Glutamatergic neuron (in vitro differentiated cells): ENCODE measurements at places on chromosomes 16 and 17.

- no peak for DNase-seq
These were observed 72.0 kb downstream of the ABCC6 start for GRCh38 chr16:16151315-16151714.

DNA sequence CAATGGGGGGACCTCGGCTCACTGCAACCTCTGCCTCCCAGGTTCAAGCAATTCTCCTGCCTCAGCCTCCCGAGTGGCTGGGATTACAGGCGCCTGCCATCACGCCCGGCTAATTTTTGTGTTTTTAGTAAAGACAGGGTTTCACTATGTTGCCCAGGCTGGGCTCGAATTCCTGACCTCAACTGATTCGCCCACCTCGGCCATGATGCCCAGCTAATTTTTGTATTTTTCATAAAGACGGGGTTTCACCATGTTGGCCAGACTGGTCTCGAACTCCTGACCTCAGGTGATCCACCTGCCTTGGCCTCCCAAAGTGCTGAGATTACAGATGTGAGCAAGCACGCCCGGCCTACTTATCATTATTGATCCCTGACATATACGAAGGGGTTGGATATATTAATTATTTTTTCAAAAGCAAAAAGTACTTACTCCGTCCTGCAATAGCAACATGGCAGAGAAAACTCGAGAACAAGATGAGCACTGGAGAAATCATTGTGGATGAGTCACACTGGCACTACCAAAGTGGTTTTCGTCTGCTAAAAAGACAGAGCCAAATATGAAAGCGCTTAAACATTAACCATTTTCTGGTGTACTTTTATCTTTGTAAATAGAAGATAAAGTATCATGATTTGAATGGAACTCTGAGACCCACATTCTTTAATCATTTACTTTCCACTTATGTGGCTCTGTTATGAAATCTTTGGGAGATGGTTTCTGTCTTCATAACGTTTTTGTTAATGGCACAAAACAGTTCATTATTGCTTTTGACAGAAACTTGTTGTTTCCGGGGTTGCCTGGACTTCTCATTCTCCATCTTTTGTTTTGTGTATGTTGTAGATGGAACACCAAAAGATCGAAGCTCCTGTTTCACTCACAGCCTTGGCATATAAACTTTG is at the start of gene APOH:
APOH (minus strand) TSS at position 529 of the 896 bp plus-strand sequence; CDS start at position 493, 36 bp downstream.
- DNase-seq, result no peak

DNA sequence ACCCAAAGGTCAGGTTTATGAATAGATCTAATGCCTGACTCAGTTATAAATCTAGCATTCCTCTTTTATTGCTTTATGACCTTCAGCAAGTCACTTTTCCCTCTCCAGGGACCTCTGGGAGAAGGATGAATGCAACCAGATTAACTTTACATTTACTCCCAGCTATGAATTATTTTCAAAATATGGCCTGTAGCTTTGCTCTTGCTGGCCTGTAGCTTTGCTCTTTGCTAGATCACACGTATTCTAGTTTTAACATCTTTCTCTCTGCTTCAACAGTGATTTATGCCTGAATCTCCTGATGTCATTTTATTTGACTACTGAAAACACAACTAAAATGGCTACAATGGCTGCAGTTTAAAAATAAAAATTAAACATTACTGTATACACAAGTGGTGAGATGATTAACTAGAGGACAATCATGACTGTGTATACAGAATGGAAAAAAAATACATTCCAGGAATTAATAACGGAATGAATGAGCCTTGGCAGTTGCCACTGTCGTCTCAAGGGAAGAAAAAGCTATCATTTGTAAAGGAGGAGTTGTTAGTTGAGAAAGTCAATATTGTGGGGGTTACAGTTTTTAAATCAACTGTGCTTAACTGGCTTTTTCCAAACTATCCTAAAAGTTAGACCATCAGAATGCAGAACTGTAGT is 434.5 kb upstream of the GOT2 start:
- DNase-seq, result no peak

DNA sequence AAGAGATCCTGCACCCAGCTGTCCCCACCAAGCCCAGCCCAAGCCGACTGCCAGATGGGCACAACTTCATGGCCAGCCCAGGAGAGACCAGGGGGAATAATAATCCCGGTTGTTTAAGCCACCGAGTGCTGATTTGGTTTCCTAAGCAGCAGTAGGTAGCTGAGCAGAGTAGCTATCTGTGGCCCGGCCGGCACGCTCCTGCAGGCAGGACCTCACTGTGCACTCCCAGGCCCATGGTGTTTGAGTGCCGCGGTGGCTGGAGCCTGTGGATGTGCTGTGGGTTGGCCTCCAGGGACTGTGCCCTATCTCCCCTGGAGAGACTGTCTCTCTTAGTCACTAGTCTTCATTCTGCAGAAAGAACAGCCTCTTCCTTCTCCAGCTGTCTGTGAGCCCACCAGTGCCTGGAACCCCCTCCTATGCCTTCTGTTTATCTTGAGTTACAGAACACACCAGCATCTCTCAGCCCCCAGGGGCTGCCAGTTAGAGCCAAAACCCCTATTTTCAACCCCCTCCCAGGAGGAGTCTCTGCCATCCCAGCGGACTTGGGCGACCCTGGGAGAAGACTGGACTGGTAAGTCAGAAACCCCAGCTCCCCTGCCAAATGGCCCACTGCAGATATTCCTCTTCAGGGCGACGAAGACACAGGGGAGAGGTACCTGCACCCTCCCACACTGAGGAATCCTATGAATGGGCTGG is 152.0 kb downstream of the SDK2 start:
- DNase-seq, result peak; percentile 45

- no peak for DNase-seq
These were observed 664.6 kb upstream of the CA10 start for GRCh38 chr17:52823155-52823554.

DNA sequence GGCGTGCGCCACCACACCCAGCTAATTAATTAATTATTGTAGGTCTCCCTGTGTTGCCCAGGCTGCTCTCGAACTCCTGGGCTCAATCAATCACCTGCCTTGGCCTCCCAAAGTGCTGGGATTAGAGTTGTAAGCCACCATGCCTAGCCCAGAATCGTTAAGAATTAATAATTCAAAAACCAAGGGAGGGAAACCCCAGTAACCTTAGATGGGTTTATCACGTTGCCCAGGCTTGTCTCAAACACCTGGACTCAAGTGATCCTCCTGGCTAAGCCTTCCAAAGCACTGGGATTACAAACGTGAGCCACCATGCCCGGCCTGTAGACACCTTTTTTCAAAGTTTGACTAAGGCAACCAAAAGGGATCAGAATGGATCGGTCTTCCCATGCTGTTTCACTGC is 21.6 kb downstream of the CD300LF start:
- DNase-seq, result no peak

DNA sequence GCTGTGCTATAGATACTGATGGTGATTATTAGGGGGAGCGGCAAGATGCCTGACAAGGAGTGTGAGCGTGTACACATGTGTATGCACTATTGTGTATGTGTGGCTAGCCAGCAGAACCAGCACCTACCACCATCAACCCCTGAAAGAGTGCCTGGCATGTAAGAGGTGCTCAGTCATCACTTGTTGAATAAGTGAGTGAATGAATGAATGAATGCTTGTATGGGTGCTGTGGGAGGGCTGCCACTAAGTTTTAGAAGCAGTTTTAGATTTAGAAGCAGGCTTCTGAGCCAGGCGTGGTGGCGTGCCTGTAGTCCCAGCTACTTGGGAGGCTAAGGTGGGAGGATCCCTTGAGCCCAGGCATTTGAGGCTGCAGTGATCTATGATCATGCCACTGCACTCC is 37.0 kb downstream of the RAB11FIP4 start:
- no peak for DNase-seq

DNA sequence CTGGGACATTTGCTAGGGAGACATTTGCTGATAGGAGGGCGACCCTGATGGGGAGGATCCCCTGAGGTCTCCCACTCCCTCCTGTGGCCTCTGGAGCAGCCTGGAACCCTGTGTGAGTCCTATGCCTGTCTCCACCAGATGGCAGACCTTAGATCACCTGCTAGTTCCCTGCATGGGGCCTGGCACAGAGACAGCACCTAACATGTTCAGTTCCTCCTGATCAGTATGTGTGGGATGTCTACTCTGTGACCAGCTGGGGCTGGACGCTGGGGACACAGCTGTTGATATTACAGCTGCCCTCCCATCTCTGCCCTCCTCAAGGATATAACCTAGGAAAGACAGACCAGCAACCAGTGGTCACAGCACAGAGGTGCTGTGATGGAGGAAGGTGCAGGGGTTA is 1.1 kb upstream of the ADCY7 start:
- DNase-seq, result no peak

GRCh38 chr17:28879886-28880571 is 17.5 kb downstream of the FLOT2 start:
- no peak for DNase-seq
